Right ventricle myocardium inferior (tissue), 1 donor: ENCODE measurements at places on chromosomes 5 and 9. TPM values are rescaled to one million over a fixed set of nuclear protein-coding genes. Genes with fewer than 3 reads are reported as not detected.

DNA sequence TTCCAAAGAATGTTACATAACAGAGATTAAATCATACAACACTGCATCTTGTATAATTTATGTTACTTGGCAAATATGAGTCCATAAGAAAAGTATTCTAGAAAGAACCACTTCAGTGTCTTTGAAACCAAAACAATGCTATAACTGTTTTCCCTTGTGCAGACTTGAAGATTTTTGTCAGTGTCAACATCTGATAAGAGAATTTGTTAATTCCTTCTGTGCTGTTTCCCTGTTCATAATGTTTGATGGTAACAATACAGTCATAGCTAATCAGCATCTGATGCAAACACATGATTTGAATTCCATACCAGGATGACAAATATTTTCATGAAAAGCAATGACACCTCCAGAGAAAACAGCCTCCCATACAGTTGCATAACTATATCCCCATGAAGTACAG, 306.8 kb downstream of the SEMA5A start:
- DNase-seq = no peak

DNA sequence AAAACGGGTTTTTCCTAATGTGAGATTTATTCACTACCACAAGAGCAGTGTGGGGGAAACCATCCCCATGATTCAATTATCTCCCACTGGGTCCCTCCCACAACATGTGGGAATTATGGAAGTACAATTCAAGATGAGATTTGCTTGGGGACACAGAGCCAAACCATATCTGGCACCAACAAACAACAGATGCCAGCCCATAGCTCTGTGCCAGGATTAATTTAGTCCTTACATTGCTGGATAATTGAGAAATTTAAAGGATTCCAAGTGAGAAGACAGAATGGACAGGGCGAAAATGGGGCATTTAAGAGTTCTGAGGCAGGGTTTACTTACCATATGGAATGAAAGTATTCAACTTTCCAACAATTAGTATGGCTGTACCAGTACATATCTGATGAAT, 30.8 kb upstream of the DNAH5 start:
- no peak for DNase-seq

- DNase-seq = no peak
These were observed 11.8 kb downstream of the LMX1B start for GRCh38 chr9:126625329-126626126.

- DNase-seq = peak; percentile 27
These were observed 8.4 kb downstream of the MYMK start for GRCh38 chr9:133516256-133516960.

DNA sequence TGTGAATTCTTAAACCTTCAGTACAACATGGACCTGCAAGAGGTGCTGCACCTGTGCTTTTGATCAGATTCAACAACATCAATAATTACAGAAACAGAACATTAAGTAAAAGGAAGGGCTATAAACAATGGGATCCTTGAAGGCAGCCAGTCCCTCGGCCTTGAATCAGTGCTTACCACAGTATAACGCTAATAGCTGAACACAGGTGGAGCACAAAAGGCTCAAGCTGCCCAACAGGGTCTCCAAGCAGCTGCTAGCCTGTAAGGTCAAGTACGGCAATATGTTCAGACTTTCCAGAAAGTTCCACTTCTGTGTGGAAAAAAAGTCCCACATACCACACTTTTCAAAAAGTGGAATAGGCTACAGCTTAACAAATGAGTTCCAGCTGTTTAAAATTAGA, 61.9 kb upstream of the ITGA1 start:
- no peak for DNase-seq

DNA sequence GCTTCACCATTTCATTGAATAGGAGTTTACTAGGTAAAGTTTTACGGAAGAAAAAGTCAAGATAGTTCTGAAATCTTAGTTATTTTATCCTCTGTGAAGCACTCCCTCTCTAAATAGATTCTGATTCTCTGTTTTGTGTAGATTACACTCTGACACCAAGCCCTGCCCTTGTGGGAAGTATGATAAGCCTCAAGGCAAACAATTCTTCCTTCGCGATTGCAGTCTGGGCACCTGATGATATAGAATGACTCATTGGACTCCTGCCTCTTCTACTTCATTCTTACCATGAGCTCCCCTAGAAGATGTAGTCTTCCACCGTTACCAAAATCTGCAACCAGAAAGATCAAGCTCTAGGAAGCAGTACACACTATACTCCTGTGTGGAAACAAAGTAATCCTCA, 626.9 kb upstream of the PTGER4 start:
- no peak for DNase-seq

MYMK gene
- not detected for total RNA-seq

- no peak for DNase-seq
These were observed 298.3 kb upstream of the ACTBL2 start for GRCh38 chr5:57780961-57781325.

DNA sequence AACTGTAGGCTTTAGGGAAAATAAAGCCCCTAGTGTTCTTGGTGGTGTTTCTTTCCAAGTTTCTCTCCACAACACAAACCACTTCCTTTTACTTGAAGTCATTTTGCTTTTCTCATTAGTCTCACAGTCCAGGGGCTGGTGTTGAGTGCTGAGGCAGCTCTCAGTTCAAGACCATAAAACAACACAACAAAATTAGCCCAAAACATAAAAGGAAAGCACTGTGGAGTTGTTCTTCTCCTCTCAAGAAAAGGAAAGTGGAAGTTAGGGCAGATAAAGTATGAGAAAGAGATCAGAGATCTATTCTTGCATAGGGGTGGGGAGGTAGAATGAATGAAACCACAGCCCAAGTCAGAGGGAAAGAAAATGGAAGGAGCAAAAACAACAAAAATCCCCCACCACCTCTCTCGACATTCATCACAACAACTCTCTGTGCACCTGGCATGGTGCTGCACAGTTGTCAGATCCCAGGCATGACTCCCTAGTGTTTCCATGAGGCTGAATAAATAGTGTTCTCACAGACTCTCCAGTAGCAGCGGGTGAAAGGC, 569.9 kb downstream of the RAB3C start:
- DNase-seq = no peak

DNA sequence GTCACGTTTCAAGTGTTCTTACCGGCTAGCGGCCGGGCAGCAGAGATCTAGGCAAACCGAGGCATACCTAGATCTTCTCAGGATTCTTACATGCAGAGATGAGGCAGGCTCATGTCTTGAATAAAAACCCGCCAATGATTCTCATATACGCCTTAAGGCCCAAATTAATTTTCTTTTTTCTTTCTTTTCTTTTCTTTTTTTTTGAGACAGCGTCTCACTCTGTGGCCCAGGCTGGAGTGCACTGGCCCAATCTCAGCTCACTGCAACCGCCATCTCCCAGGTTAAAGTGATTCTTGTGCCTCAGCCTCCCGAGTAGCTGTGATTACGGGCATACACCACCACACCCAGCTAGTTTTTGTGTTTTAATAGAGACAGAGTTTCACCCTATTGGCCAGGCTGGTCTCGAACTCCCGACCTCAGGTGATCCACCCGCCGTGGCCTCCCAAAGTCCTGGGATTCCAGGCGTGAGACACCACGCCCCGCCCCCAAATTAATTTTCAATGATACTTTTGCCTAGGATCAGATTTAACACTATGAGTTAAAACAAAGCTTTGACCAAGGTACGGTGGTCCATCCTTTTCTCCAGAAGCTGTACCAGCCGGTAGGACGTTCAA, 1.5 kb downstream of the C9orf40 start:
- DNase-seq = no peak

- DNase-seq = no peak
These were observed 91.2 kb downstream of the PAX5 start for GRCh38 chr9:36942891-36943290.

GRCh38 chr9:133851693-133852092, 113.5 kb upstream of the SARDH start:
- no peak for DNase-seq

- DNase-seq = no peak
These were observed 118.0 kb downstream of the ESM1 start for GRCh38 chr5:54867310-54867944.

SLC6A3 gene
- total RNA-seq = not detected

DNA sequence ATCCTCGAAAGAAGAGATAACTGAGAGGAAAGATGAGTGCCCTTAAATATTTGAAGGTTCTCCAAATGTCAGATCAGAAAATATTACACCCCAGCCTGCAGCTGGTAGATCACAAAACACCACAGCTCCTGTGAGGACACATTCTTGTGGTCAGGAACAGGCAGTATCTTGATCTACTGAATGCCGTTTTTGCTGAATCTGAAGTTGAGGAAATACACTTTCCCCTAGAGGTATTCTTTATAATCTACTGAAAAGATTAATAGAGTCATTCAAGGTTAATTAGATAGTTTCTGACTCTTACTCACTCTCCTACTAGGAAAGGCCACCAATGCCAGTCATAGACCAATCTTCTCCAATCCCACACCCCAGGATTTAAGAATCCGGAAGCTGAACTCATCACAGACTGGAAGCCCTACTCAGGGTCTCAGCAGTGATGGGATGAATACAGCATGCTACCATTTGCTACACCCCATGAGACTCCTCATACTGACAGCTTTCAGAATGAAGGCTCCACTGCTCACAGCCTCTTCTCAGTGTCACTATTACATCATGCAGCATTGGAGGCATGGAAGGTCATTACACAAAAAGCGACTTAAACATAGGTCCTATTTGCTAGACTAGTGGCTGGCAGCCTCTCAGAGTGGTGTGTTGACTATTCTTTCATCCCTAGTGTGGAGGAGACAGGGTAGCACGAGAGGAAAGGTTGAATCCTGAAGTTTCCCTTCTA, 143.9 kb upstream of the SLC1A3 start:
- DNase-seq = no peak

GRCh38 chr9:98864281-98865174, 57.1 kb downstream of the GALNT12 start:
- no peak for DNase-seq

SPATA31E1 gene
- total RNA-seq = not detected

GPRIN1 gene
- 0.41 TPM for total RNA-seq

DNA sequence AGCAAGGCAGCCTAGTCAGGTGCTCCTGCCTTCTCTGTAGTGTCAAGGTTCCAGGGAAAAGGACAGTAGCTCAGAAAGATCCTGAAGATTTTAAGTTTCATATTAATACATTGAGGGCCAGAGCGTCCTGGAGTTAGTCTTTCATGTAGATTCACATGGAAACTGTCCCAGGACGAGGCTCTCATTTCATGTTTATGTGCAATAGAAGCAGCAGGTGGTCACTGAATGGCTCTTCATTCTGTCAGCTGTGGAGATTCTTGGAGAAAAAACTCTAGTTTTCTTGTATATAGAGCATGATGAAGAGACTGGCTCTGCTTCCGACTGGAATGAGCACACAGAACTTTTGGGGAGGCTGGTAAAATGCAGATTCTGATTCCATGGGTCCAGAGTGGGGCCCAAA, 54.3 kb downstream of the MEGF10 start:
- DNase-seq = no peak

DNA sequence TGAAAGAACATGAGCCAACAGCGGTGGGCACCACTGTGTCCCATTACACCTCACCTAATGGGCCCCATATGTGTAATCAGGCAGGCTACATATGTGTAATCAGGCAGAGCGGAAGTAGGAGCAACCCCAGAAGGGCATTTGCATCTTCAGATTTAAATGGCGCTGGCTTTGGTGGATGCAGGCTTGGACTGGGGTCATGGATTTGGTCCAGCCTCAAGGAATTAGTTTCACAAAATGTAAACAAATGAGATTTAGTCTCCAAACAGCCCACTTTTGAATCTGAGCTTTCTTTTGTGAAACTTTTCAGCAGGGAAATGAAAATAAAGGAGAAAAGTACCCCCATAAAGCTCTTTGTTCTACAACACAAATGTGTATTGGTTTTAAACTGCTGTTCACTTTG, 161.3 kb downstream of the LPAR1 start:
- DNase-seq = no peak

ADAMTSL1 gene
- 1.9 TPM for total RNA-seq

B4GALT7 gene
- 13.2 TPM for total RNA-seq

DNA sequence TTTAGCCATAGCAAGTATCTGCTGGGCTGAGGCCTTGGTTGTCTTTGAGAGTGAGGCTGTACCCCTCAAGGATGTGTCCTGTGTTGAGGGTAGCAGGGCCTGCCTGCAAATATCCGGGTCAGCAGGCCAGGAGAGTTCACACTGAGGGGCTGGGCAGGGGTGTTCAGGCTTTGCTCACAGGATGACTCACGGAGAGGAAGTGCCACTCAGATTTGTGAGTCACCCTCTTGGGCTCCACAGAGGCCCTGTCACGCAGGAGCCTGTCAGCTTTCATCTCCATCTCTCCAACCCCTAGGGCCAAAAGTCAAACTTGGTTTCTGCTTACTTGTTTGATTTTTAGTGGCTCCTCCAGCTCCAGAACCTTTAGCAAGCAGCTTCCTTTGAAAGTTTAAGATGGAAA, 211.5 kb downstream of the SEC61B start:
- no peak for DNase-seq

DNA sequence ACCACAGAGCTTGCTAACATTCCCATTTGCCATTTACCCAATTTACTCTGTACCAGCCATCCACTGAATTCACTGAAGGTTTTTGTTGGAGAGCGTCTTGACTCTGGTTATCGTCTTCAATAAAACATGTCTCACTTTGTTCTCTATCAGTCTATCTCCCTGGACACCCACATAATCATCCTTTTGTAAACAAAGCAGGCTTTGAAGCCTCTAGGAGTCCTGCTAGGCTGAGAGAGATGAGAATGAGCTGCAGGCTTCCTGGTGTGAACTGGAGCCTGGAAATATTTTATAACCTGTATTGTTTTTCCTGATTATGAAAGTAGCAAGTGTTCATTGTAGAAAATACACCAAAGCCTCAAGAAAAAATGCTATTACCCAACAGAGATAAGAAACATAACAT, 140.6 kb upstream of the ZNF366 start:
- no peak for DNase-seq

GRM6 gene
- total RNA-seq = not detected

- DNase-seq = no peak
These were observed 251.4 kb downstream of the GLIS3 start for GRCh38 chr9:4048441-4048840.

DNA sequence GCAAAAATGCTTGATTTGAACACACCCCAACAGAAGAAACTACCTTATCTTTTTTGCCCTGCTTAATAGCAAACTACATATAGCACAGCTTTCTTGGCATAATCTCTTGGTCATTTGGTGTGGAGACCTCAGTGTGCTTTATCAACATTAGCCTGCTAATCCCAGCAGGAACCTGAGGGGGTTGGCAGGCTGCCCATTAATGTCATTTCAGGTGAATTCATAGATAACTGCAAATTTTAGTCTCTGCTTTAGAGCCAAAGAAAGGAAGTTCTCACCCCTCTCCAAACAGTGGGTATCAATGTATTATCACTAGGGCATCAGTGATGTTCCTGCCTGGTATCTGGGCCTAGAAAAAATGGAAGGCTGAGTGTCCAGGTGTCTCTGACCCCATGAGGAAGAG, 489.0 kb downstream of the NTRK2 start:
- no peak for DNase-seq

GRCh38 chr9:87643107-87643650, 82.7 kb upstream of the CTSL start:
- no peak for DNase-seq

DNA sequence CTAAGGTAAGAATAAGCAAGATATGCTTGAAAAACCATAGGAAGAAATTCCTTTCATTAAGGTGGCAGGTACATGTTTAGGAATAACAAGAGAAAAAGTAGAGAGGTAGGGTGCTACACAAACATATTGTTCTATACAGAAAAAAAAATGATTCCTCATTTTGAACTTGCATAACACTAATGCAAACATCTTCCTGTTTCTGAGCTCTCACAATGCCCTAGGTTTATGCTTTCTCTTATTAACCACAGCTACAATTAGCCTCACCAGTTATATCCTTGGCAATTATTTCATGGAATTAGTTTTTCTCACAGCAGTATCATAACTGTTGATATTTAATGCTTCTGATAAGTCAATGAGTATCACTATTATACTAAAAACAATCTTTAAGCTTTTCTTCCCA, 20.7 kb downstream of the CEMIP2 start:
- DNase-seq = no peak

GRCh38 chr5:147167529-147167928, 67.3 kb upstream of the STK32A start:
- DNase-seq = no peak
